ENCODE measurements at places on chromosomes 1 and 21. TPM values are rescaled to one million over a fixed set of nuclear protein-coding genes. Genes with fewer than 3 reads are reported as not detected.

KRTAP13-2 gene
- total RNA-seq, result not detected

RAVER2 gene
- total RNA-seq, result 5.8 TPM

C1orf167 gene
- not detected for total RNA-seq

DEPDC1 gene
- 24.8 TPM for total RNA-seq

SAMD13 gene
- total RNA-seq, result 0.58 TPM

MYCL gene
- not detected for total RNA-seq

COL8A2 gene
- total RNA-seq, result 6.2 TPM

DCST2 gene
- 0.18 TPM for total RNA-seq

RGS18 gene
- total RNA-seq, result not detected

IL23R gene
- total RNA-seq, result not detected

MYOM3 gene
- not detected for total RNA-seq

KRTAP19-1 gene
- not detected for total RNA-seq

FCGR3B gene
- not detected for total RNA-seq

ZMYND12 gene
- under 0.01 TPM for total RNA-seq

AJAP1 gene
- total RNA-seq, result under 0.01 TPM

PPFIA4 gene
- not detected for total RNA-seq

ROR1 gene
- total RNA-seq, result 14.2 TPM

MAP1LC3C gene
- total RNA-seq, result not detected

TPTE gene
- total RNA-seq, result not detected

TEKT2 gene
- not detected for total RNA-seq

OLFML2B gene
- 2.0 TPM for total RNA-seq

MFN2 gene
- 60.4 TPM for total RNA-seq

FAM177B gene
- total RNA-seq, result not detected

SH2D2A gene
- 0.86 TPM for total RNA-seq

SUMO3 gene
- total RNA-seq, result 85.0 TPM

TMEM52 gene
- not detected for total RNA-seq

CFHR4 gene
- total RNA-seq, result not detected

HEYL gene
- total RNA-seq, result not detected

AQP10 gene
- not detected for total RNA-seq

LCE1F gene
- not detected for total RNA-seq

ETNK2 gene
- 27.4 TPM for total RNA-seq

RPE65 gene
- not detected for total RNA-seq

PAX7 gene
- total RNA-seq, result not detected

MAP3K7CL gene
- total RNA-seq, result 7.8 TPM

EPHA10 gene
- total RNA-seq, result not detected

TPRG1L gene
- total RNA-seq, result 14.7 TPM

DUSP10 gene
- total RNA-seq, result 10.1 TPM

ST6GALNAC3 gene
- 0.58 TPM for total RNA-seq

NEXN gene
- total RNA-seq, result 2.9 TPM

CENPF gene
- total RNA-seq, result 36.0 TPM

CTSS gene
- 1.2 TPM for total RNA-seq

All from myometrial cell (primary cell).